ENCODE measurements at places on chromosomes 16 and 17.

DNA sequence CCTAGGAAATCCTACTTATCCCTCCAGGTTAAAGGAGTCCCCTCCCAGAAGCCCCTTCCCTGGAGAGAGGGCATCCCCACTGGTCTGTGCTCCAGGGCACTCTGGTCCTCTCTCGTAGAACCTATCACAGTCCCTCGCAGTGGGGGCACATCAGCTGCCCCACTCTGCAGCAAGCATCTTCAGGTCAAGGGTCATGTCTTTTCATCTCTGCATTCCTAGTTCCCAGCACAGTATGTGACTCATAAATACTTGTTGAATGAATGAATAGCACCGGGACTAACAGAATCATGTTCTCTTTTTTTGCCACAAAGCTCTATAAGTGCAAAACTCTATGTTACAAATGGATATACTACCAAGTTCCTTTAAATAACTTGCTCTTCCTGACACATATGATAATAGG, 36.0 kb downstream of the RNF157 start:
- H3K4me1 ChIP-seq: peaks cover 60% of the 10 kb centered on the region
- no peak overlapping the region for H3K27ac ChIP-seq
- no peaks in the 10 kb centered on the region for H3K27me3 ChIP-seq
- no peaks in the 10 kb centered on the region for H3K36me3 ChIP-seq
- DNase-seq: no peak
- no peak overlapping the region for H3K4me3 ChIP-seq

GRCh38 chr16:73215678-73216377, 167.9 kb upstream of the ZFHX3 start:
- H3K4me1 ChIP-seq: no peaks in the 10 kb centered on the region
- no peak overlapping the region for H3K4me3 ChIP-seq
- no peak overlapping the region for H3K27ac ChIP-seq
- no peaks in the 10 kb centered on the region for H3K27me3 ChIP-seq
- no peak for DNase-seq
- no peaks in the 10 kb centered on the region for H3K36me3 ChIP-seq

GRCh38 chr17:17750881-17751280, 69.6 kb downstream of the RAI1 start:
- no peak for DNase-seq
- H3K4me3 ChIP-seq: peak overlapping the region; percentile 47
- peaks cover 69% of the 10 kb centered on the region for H3K4me1 ChIP-seq
- no peaks in the 10 kb centered on the region for H3K27me3 ChIP-seq
- H3K27ac ChIP-seq: peak overlapping the region; percentile 90

GRCh38 chr16:14092561-14092960, 21.4 kb downstream of the MRTFB start:
- no peak for DNase-seq
- H3K27ac ChIP-seq: no peak overlapping the region
- H3K4me1 ChIP-seq: no peaks in the 10 kb centered on the region
- H3K36me3 ChIP-seq: no peaks in the 10 kb centered on the region

DNA sequence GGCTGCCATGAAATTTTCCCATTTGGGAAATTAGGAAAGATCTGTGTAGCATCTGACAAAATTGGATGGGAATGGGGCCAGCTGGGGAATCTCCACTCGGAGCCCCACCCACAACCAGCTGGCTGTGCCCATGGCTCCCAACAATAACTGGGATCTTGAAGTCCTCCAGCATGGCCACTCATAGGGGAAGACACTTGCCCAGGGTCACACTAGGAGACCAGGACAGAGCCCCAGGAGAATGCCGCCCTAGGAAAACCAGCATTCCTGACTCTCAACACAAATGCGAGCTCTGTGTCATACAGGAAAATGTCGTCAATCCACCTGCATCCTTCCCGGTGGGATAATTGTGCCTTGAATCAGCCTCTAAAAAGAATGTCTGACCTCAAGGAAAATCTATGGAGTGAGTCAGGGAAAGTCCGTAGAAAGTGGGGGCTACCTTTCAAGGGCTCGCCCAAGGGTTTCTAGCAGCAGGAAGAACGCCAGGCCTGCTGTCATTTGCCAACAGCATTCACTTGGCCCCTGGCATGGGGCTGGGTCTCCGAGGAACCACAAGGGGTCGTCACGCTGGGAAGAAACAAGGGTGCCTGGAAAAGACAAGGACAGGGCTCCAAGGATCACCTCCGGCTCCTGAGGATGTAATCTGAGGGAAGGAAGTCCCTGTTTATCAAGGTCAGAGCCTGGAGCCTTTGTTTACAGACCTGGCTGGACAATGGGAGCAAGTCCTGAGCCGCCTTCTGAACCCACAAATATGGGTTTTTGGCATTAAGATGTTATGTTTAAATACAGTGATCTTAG, 15.9 kb downstream of the CDH5 start:
- no peaks in the 10 kb centered on the region for H3K36me3 ChIP-seq
- no peak overlapping the region for H3K27ac ChIP-seq
- no peak for DNase-seq
- H3K27me3 ChIP-seq: no peaks in the 10 kb centered on the region

GRCh38 chr16:89491238-89491869, 993 bp upstream of the ANKRD11 start:
- peak overlapping the region; percentile 73 for H3K4me3 ChIP-seq
- H3K4me1 ChIP-seq: peaks cover 51% of the 10 kb centered on the region
- no peaks in the 10 kb centered on the region for H3K27me3 ChIP-seq
- DNase-seq: no peak

- H3K27me3 ChIP-seq: peaks cover 39% of the 10 kb centered on the region
- DNase-seq: peak; percentile 5
- no peak overlapping the region for H3K27ac ChIP-seq
- H3K36me3 ChIP-seq: no peaks in the 10 kb centered on the region
- H3K4me1 ChIP-seq: peaks cover 33% of the 10 kb centered on the region
- peak overlapping the region; percentile 60 for H3K4me3 ChIP-seq
These were observed 1.5 kb downstream of the HLF start for GRCh38 chr17:55266051-55266957.

DNA sequence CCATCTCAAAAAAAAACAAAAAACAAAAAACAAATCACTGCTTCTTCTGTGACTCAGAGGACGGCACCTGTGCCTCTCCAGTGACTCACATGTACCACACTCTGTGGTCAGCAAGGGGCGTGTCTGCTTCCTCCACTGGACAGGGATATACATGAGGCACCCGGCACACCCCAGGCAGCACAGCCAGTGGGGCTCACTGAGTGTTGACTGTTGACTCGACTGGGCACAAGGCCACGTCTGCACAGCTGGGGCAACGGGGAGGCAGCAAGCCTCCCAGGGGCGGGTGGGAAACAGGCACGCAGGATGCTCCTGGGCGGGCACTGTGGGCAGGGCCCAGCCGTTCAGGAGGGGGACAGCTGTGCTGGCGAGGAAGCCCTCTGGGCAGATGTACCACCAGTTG, 64.1 kb downstream of the TIMM22 start:
- no peak overlapping the region for H3K4me3 ChIP-seq
- no peaks in the 10 kb centered on the region for H3K27me3 ChIP-seq
- no peaks in the 10 kb centered on the region for H3K4me1 ChIP-seq
- no peak overlapping the region for H3K27ac ChIP-seq

- H3K36me3 ChIP-seq: no peaks in the 10 kb centered on the region
- H3K27me3 ChIP-seq: no peaks in the 10 kb centered on the region
- no peak overlapping the region for H3K4me3 ChIP-seq
- no peak for DNase-seq
- H3K27ac ChIP-seq: no peak overlapping the region
These were observed 64.1 kb upstream of the HS3ST4 start for GRCh38 chr16:25627641-25628040.

DNA sequence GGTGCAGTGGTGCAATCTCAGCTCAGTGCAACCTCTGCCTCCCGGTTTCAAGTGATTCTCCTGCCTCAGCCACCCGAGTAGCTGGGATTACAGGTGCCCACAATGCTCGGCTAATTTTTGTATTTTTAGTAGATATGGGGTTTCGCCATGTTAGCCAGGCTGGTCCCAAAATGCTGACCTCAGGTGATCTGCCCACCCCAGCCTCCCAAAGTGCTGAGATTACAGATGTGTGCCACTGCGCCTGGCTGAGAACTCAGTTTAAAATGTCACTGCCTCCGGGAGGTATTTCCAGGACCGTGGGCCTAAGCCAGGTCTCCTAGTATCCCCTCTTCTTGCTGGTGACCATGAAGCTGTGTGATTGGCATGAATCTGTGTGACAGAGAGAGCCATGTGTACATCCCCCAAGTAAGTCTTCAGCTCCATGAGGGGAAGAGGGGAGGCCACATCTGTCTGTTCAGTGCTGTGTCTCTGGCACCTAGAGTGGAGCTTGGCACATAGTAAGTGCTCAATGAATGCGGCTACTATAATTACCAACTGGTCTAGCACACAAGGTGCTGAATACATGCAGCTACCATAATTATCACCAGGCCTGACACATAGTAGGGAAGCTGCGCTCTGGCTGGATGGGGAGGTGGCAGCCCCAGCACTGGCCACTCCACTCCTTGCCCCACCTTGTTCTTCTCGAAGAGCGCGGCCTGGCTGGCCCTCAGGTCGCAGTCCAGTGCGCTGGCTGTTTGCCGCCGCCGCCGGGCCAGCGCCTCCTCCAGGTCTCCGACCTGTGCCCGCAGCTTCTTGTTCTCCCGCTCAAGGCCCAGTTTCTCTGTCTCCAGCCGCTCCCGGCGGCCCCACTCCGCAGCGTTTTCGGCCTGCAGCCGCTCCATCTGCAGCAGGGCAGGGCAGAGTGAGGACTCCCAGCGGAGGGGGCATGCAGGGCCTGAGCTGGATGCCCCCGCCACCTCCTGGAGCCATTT, 18.7 kb downstream of the CCDC102A start:
- no peak for DNase-seq
- H3K27me3 ChIP-seq: no peaks in the 10 kb centered on the region

GRCh38 chr17:19331134-19331533, 31.4 kb downstream of the B9D1 start:
- no peaks in the 10 kb centered on the region for H3K4me1 ChIP-seq
- no peak overlapping the region for H3K27ac ChIP-seq
- DNase-seq: no peak
- no peaks in the 10 kb centered on the region for H3K27me3 ChIP-seq
- no peak overlapping the region for H3K4me3 ChIP-seq

DNA sequence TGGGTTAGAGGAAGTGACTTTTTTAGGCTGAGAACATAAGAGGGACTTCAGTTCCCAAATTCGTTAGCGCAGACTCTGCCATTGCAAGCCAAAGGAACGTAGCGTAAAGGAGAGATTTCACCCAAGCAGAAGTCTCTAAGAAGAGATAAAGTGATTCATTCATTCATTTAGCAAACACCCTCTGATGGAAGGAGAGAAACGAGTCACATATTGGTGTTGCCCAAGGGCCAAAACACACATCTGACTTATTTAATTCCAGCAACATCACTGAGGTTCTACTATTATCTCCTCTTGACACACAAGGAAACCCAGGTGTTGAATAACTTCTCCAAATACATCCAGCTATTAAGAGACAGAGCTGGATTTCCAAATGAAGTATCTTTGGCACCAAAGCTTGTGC, 85.7 kb upstream of the CACNG3 start:
- H3K4me1 ChIP-seq: no peaks in the 10 kb centered on the region
- H3K27me3 ChIP-seq: no peaks in the 10 kb centered on the region
- no peak overlapping the region for H3K27ac ChIP-seq
- H3K36me3 ChIP-seq: peaks cover 65% of the 10 kb centered on the region

GRCh38 chr16:82093666-82094300, 58.7 kb downstream of the HSD17B2 start:
- no peaks in the 10 kb centered on the region for H3K36me3 ChIP-seq
- H3K4me1 ChIP-seq: no peaks in the 10 kb centered on the region
- no peak for DNase-seq

GRCh38 chr17:39599004-39599664, 8.6 kb downstream of the NEUROD2 start:
- peaks cover 48% of the 10 kb centered on the region for H3K4me1 ChIP-seq
- H3K27me3 ChIP-seq: peaks cover 95% of the 10 kb centered on the region
- H3K4me3 ChIP-seq: no peak overlapping the region
- H3K36me3 ChIP-seq: no peaks in the 10 kb centered on the region

GRCh38 chr17:70544317-70544716, 375.0 kb downstream of the KCNJ2 start:
- H3K27ac ChIP-seq: no peak overlapping the region
- H3K36me3 ChIP-seq: no peaks in the 10 kb centered on the region
- no peaks in the 10 kb centered on the region for H3K4me1 ChIP-seq
- H3K27me3 ChIP-seq: no peaks in the 10 kb centered on the region
- H3K4me3 ChIP-seq: no peak overlapping the region

DNA sequence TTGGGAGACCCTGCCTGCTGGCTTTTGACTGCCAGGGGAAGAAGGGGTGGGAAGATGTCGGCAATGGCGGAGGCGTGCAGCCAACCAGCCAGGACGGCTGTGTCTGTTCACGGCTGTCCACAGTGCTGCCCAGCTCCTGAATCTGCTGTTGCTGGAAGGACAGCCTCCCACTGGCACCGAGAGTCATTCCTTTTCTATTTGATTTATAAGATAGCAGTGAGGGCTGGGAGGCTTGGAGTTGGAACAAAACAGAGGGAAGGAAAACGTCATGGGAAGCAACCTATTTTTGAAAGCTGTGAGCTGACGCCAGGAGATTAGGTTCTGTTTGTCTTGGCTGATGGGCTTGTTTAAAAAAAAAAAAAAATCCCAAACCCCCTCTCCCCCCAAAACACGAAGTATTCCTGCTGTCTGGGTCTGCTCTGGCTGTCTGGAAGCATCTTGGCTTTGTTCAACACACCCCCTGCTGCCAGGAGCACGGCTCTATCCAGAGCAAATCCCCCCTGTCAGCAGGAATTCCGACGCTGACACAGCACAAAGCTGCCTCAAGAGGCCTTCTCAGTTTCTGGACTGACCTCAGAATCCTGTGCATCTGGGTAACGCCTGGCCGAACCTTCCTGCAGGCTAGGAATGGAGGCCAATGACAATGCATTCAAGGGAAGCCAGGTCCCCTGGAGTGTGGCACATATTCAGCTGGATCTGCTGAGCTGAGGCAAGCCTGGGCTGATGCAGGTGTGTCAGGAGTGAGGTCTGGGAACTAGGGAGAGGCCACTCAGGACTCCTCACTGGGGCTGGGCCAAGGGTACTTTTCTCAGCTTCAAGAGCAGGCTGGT, 41.0 kb upstream of the SREBF1 start:
- no peaks in the 10 kb centered on the region for H3K4me1 ChIP-seq
- peaks cover 75% of the 10 kb centered on the region for H3K36me3 ChIP-seq
- H3K27ac ChIP-seq: no peak overlapping the region
- DNase-seq: no peak
- H3K4me3 ChIP-seq: no peak overlapping the region
- H3K27me3 ChIP-seq: no peaks in the 10 kb centered on the region

DNA sequence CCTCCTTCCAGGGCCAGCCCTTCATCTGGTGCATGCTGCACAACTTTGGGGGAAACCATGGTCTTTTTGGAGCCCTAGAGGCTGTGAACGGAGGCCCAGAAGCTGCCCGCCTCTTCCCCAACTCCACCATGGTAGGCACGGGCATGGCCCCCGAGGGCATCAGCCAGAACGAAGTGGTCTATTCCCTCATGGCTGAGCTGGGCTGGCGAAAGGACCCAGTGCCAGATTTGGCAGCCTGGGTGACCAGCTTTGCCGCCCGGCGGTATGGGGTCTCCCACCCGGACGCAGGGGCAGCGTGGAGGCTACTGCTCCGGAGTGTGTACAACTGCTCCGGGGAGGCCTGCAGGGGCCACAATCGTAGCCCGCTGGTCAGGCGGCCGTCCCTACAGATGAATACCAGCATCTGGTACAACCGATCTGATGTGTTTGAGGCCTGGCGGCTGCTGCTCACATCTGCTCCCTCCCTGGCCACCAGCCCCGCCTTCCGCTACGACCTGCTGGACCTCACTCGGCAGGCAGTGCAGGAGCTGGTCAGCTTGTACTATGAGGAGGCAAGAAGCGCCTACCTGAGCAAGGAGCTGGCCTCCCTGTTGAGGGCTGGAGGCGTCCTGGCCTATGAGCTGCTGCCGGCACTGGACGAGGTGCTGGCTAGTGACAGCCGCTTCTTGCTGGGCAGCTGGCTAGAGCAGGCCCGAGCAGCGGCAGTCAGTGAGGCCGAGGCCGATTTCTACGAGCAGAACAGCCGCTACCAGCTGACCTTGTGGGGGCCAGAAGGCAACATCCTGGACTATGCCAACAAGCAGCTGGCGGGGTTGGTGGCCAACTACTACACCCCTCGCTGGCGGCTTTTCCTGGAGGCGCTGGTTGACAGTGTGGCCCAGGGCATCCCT, 7.4 kb downstream of the NAGLU start:
- H3K4me1 ChIP-seq: peaks cover 25% of the 10 kb centered on the region
- DNase-seq: no peak
- H3K36me3 ChIP-seq: peaks cover 7% of the 10 kb centered on the region

Data from CD4-positive, alpha-beta T cell (primary cell).